ENCODE measurements at places on chromosomes 2 and 18.

GRCh38 chr2:130823886-130824491, 12.7 kb upstream of the ARHGEF4 start:
- no peaks in the 10 kb centered on the region for H3K36me3 ChIP-seq
- H3K4me3 ChIP-seq = no peak overlapping the region
- H3K4me1 ChIP-seq = peaks cover 24% of the 10 kb centered on the region
- no peak for DNase-seq

- H3K4me1 ChIP-seq = no peaks in the 10 kb centered on the region
- no peak for DNase-seq
- H3K36me3 ChIP-seq = no peaks in the 10 kb centered on the region
Measured at GRCh38 chr2:1972422-1972821, 228.1 kb upstream of the PXDN start.

DNA sequence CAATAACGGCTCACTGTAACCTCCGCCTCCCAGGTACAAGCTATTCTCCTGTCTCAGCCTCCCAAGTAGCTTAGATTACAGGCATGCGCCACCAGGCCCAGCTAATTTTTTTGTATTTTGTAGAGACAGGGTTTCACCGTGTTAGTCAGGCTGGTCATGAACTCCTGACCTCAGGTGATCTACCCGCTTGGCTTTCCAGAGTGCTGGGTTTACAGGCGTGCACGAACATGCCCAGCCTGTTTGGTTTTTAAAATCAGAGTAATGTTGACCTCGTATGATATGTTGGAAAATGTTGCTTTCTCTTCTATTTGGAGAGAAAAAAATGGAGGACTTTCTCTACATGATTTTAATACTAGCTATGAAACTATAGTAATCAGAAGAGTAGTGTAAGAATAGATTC, 386.2 kb downstream of the PTH2R start:
- no peaks in the 10 kb centered on the region for H3K36me3 ChIP-seq
- H3K27ac ChIP-seq = no peak overlapping the region
- no peak for DNase-seq
- no peak overlapping the region for H3K4me3 ChIP-seq
- H3K4me1 ChIP-seq = no peaks in the 10 kb centered on the region

- H3K27ac ChIP-seq = no peak within 1 kb of the TSS
- peaks cover 5% of the 10 kb centered on the region for H3K4me1 ChIP-seq
- DNase-seq = no peak
- H3K4me3 ChIP-seq = no peak within 1 kb of the TSS
- peaks cover 15% of the 10 kb centered on the region for H3K27me3 ChIP-seq
Measured at GRCh38 chr2:127535422-127535901, at the start of gene MYO7B. Gene MYO7B (plus strand): TSS chr2:127535683. CDS start chr2:127559723, 24,040 bp downstream.

DNA sequence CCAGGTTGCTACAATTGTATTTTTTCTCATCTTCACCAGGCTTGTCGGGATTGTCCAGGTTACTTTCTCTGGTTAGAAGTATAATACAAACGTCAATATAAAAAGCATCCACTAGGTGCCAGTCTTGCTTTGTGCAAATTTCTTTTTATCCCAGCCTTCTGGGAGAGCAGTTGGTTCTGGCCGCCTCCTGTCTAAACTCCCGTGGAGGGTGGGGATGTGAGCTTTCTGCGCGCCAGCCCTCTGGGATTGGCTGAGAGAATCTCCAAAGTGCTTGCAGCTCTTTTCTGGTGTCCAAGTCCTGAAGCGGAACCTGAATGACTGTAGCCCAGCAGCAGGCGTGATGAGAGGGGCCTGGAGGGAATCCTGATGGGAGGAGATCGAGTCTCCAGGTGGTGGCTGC, 22.4 kb upstream of the TOGARAM2 start:
- peak; percentile 64 for DNase-seq
- H3K4me3 ChIP-seq = no peak overlapping the region
- H3K4me1 ChIP-seq = peaks cover 19% of the 10 kb centered on the region

DNA sequence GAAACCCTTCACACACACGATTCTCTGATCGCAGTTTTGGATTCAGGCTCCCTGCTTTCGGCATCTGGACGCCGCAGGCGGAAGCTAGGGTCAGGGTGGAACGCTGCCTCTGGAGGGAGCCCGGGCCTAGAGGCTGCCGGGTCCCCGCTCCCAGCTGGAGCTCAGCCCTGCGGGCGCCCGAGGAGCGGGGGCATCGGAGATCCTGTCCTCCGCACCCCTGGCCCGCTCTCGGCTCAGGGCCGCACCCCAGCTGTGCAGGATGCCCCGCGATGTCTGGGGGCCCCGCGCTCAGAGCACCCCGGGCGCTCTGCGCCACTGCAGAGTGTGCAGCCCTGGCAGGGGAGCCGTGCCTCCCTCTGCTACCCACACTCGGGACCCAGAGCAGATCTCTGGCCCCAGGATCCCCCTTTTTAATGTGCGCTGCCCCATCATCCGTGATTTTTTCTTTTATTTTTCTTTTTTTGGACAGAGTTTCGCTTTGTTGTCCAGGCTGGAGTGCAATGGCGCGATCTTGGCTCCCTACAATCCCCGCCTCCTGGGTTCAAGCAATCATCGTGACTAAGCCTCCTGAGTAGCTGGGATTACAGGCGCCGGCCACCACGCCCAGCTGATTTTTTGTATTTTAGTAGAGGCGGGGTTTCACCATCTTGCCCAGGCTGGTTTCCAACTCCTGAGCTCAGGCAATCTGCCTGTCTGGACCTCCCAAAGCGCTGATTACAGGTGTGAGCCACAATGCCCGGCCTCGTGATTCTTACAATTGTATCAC, 54.8 kb upstream of the TUBA3E start:
- H3K36me3 ChIP-seq = no peaks in the 10 kb centered on the region
- no peaks in the 10 kb centered on the region for H3K4me1 ChIP-seq
- no peak overlapping the region for H3K4me3 ChIP-seq
- H3K27me3 ChIP-seq = peaks cover 42% of the 10 kb centered on the region

- H3K4me1 ChIP-seq = peaks cover 2% of the 10 kb centered on the region
- DNase-seq = no peak
- H3K4me3 ChIP-seq = no peak overlapping the region
- H3K27me3 ChIP-seq = peaks cover 18% of the 10 kb centered on the region
Measured at GRCh38 chr2:99698896-99699295, 209.1 kb upstream of the REV1 start.

All from activated CD8-positive, alpha-beta T cell treated with anti-CD3 and anti-CD28 coated beads, Interleukin-2, amount 10 ng/mL, durations not matched to agents 7 days and 5 days (primary cell).